Esophagus muscularis mucosa (tissue), 4 donors: ENCODE measurements at places on chromosomes 2 and 18. TPM values are rescaled to one million over a fixed set of nuclear protein-coding genes. Genes with fewer than 3 reads are reported as not detected.

GRCh38 chr18:67104700-67105284 lies 411.7 kb downstream of the DSEL start:
- DNase-seq: no peak

DNA sequence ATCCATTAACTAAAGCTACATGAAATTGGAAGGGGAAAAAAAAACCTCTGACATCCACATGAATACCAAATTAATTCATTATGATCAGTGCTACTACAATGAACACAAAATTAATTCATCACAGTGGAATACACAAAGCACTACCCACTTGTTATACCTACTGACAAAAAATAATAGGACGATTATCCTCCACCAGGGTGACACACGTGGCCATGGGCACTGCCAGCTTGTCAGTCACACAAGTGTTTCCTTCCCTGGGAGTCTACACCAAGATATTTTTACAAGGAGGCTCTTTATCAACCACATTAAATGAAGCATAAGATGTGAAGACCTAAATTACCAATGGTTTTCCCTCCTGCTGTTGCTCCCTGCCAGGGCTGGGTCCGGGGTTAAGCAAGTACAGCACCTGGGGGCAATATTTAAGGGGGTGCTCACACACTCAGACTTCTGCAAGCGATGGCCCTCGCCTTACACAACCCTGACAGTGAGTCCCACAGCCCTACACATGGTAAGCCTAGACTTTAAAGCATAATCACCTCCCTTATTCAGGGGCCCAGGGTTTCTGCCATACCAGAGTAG lies 90.1 kb downstream of the TCF4 start:
- DNase-seq: no peak

Gene PROKR1
- total RNA-seq: not detected

Gene TUBB6
- 599 TPM for total RNA-seq

Gene ATL2
- total RNA-seq: 260 TPM

Gene NEDD4L
- 34.6 TPM for total RNA-seq

- DNase-seq: peak; percentile 83
These were observed 4.8 kb downstream of the AMER3 start for GRCh38 chr2:130759906-130760753.

Gene GPR155
- total RNA-seq: 36.3 TPM

Gene SOWAHC
- total RNA-seq: 24.1 TPM

DNA sequence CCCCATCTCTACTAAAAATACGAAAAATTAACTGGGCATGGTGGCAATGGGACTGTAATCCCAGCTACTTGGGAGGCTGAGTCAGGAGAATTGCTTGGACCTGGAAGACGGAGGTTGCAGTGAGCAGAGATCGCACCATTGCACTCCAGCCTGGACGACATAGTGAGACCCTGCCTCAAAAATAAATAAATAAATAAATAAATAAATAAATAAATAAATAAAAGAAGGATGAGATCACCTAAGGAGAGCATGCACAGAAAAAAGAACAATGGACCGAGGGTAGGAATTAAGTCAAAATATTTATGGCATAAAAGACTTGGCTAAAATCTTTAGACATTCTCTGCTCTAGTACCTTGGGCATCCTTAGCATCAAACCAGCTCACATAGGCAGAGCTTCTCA lies 8.9 kb upstream of the RBMS1 start:
- DNase-seq: no peak

DNA sequence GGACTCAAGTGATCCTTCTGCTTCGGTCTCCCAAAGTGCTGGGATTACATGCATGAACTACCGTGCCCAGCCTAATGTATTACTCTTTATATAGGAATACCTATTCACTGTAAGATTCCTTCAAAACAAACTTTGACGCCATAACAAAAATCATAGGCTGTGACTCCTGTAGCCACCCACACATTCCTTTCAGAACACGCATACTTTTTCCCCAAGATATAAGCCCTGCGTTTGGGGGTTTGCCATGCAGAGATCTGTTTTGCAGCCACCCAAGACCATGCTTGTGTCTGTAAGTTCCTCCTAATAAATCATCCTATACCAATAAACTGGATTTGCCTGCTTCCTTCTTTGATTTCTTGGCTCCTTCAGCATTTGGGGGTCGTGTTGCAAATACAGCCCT lies 46.0 kb upstream of the STON1 start:
- no peak for DNase-seq

Gene MPP4
- total RNA-seq: 0.23 TPM

DNA sequence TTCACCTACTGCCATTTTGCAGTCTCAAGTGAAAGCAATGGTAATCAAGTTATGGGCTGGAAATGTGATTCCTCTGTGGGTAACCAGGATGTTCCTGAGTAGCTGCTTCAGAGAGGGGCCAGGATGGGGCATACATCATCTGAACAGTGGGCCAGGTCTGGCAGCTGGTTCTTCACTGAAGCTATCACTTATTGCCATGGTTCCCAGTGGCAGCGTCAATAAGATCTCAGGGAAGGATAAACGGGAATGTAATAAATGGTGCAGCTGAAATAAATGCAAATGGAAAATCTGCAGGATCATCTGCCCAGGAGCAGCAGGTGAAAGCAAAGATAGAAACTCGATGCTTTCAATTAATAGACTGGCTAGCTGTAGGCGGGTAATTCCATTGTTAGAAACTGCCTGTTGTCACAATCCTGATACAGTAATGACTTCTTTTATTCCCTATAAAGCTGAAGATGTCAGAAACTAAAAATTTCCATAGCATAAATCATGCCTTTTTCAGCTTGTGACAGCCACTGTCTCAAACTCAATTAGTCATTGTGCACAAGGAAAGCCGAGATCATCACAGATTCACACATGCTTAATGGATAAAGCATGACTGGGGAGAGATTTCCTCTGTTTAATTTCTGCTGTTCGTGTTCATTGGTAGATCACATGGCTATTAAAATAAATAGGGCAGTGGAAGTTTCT lies 56.2 kb upstream of the CCDC85A start:
- DNase-seq: no peak

GRCh38 chr2:144006139-144006538 lies 513.8 kb downstream of the ZEB2 start:
- DNase-seq: no peak

- DNase-seq: no peak
These were observed 61.7 kb upstream of the ACTR3 start for GRCh38 chr2:113828049-113828742.

DNA sequence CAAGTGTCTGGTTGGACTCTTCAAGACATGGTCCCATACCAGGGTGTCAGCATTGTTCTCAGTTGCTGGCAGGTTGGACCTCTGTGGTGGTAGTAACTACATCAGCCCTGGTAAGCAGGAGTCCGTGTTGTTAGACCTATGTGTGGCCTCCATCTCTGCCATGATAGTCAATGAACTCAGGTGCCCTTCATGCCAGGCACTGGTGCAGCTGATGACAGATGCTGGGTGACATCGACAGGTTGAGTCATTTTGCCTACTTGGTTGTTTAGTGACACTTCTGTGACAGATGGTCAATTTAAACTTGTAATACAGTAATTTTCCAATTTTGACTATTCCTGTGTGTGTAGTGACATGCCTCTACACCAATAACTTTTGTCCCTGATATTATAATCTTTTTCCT lies 189.7 kb downstream of the SP3 start:
- no peak for DNase-seq

Gene ZNF521
- 15.6 TPM for total RNA-seq

- peak; percentile 39 for DNase-seq
These were observed 52.4 kb upstream of the UPP2 start for GRCh38 chr2:158049129-158049855.

GRCh38 chr2:65185012-65185411 lies 42.6 kb upstream of the ACTR2 start:
- DNase-seq: no peak

DNA sequence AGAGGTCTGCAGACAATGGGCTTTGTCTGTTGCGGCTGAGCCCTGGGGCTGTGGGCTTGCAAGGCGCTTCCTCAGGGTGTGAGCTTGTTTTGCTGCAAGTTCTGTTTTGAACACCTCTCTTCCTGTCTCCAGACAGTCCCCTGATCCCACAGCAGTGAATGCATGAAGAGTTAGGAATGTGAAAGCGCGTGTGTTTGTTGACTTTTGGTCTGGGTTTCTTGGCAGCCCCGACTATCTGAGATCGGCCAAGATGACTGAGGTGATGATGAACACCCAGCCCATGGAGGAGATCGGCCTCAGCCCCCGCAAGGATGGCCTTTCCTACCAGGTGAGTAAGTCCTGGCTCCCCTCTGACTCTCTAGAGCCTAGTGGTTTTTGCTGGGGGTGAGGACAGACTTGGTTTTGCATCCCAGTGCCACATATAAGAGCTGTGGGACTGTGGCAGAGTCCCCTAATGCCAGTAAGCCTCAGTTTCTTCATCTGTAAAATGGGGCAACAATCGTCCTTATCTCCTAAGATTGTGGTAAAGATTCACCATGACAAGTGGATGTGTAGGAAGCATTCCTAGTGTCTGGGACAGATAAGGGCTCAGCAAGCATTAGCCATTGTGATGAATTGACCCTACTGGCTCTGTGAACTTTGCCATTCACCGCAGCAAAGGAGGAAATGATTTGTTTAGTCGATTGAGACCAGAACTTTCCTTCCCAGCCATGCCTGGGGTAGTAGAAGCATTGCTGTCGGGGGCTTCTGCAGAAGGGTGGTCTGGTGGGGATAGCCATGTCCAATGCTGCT lies 3.0 kb downstream of the LBH start:
- no peak for DNase-seq

Gene TGFA
- total RNA-seq: 1.7 TPM

DNA sequence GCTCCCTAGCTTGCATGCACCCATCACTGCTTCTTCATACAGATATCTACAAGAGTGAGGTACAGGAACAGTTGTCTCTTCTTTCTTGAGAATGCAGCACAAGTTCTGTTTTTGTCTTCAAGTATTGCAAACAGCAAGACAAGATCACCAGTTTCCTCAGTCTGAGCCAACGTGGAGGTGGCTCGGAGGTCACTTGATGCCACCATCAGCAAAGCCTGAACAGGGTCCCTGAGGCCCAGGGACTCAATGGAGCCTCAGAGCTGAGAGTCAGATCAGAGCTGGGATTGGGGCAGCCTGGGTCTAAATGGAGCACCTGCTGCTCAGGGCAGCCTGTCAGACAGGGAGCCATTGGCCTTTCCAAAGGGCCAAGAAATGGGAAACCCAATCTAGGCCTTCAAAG lies 290.7 kb upstream of the ID2 start:
- DNase-seq: peak; percentile 90

DNA sequence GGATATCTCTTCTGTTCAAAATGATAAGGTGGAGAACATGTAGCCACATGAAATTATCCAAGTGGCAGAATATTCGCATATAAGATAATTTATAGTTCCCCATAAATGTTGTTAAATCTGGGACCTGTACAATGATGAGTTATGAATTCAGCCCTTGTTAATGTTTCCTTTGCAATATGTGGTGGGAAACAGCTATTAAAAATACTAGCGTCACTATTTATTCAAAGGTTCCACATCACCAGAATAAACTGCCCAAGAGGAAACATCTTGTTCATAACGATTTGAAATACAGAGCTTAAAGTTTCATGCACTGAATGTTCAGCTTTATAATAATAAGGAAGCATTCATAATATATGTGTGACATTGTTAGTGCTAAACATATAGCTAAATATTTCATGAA lies 223.9 kb upstream of the TCF4 start:
- no peak for DNase-seq

DNA sequence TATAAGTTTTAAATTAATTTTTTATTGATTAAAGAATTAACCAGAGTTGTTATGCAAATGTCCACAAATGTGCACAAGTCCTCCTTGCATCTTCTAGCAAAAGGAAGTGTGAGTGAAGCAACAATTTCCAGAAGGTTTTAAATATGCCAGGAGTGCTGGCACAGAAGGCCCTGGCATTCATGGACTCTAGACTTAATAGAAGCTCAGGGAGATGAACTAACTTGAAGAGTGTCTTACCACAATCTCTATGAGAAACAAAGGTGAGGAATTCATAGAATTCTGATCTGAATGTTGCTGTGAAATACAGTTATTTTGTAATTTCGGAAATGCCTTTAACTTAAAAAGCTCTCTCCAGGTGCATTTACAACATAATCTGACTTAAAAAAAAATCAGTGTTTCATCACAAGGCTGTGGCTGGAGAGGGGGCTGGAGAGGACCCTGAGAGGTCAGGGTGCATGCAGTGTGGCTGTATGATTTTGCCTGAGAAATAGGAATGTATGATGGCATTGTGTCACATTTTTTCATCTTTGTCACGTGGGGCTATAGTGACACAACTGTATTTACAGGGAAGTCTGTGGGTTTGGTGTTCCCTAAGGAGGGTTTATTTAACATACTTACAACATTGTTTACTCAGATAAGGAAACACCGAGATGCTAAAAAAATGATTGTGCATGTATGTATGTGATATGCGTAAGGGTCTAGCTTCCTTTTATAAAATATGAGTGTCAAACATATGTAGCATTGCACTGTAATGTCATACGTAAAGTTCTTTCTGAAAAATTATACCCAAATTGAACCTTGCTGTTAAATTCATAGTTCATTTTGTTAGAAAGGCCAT lies 66.2 kb downstream of the MAP4K4 start:
- DNase-seq: peak; percentile 39

GRCh38 chr2:112768432-112768831 lies 4.0 kb upstream of the CKAP2L start:
- no peak for DNase-seq

DNA sequence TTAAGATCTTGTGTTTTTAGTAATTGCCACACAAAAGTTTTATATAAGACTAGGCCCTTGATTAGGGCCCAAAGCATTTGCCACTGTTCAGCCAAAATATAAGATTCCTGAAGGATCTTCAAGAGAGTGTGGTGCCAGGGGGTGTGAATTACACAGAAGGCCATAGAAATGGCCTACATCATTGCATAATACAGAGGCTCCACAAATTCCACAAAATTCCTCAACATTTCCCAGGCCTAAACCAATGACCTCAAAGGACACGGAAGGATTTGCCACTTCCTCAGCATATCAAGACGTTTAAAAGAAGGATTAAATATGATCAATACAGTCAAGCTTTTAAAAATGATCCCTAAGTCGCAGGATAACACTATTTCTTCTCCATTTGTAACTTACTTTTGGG lies 24.1 kb downstream of the COL6A3 start:
- DNase-seq: no peak

- DNase-seq: no peak
These were observed 55.5 kb upstream of the ST8SIA5 start for GRCh38 chr18:46812311-46812710.

DNA sequence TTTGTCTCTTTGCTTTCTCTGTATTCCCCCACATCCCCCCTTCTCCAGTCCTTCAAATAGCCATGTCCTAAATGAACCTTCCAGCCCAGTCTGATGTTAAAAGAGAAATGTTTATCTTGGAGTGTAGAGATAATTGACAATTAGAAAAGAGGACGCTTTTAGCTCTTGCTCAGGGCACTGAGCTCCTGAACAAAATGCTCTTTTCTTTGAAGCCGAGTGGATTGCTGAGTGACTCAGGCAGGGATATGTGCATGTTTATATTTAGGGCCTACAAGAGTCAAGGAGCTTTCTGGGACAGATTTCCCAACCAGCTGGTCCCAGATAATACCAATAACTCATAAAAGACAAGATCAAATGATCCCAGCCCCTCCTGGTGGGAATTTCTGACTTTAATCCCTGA lies 88.0 kb upstream of the SETBP1 start:
- no peak for DNase-seq

Gene FOXD4L1
- 0.17 TPM for total RNA-seq

- DNase-seq: no peak
These were observed 120.4 kb upstream of the ACKR3 start for GRCh38 chr2:236449167-236449761.
